HCT116 (cell line): ENCODE measurements at places on chromosomes 11 and 22.

GRCh38 chr11:44376423-44376822, 66.5 kb upstream of the ALX4 start:
- no peak for DNase-seq

GRCh38 chr11:21839796-21840195, 353.1 kb upstream of the ANO5 start:
- DNase-seq = no peak

DNA sequence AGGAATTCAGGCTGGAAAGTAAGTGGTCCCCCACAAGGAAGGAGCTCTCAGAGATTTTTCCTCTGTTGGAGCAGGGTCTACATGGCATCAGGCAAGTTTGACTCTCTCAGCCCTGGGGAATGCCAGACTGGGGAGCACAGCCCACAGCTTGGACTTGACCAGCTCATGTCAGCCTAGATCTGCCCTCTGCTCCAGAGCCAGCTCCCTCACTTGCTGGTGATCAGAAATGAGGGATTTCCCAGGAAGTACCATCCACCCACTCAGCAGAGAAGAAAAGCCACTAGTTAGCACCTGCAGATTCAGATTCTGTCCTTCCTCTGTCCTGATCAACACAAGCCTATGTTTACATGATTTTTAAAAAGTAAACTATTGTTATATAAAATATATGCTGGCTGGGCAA, 13.0 kb downstream of the TALDO1 start:
- no peak for DNase-seq

DNA sequence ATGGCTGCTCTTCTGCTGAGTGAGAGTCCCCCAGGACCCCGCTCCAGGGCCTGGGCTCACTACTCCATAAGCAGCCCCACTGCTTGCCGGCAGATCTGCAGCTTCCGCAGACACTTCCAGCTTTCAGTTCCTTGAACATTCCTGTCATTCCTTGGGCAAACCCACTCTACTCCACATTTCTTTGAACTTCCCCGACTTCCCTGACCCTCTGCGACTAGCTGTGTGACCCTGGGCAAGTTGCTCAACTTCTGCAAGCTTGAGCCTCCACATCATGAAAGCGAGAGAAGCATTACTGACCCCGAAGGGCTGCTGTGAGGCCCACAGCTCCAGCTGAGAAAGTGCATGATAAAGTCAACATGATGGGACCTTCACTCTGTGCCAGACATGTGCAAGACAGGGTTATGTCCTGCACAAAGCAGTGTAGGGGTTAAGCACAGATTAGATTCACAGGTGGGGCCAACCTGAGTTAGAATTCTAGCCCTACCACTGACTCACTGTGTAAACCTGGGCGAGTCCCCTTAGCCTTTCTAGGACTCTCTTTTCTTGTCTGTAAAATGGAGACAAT, 51.8 kb downstream of the THAP12 start:
- peak; percentile 3 for DNase-seq

DNA sequence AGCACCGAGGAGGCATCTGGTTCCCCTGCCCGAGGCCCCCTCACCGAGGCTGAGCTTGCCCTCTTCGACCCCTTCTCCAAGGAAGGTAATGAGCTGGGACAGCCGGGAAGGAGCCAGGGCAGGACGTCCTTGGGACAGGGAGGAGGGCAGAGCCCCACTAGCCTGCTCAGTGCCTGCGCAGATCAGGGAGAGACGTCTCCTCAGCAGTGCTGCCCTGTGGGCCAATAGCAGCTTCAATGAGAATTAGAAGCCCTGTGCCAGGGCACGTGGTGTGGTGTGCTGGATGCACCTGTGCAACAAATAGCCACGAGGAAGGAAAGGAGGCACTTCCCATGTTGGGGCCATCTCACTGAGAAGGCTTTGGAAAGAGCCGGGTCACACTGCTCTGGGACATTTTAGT, 5.4 kb upstream of the SAC3D1 start:
- DNase-seq = no peak

- DNase-seq = no peak
Measured at GRCh38 chr11:113506893-113507292, 31.7 kb upstream of the DRD2 start.

DNA sequence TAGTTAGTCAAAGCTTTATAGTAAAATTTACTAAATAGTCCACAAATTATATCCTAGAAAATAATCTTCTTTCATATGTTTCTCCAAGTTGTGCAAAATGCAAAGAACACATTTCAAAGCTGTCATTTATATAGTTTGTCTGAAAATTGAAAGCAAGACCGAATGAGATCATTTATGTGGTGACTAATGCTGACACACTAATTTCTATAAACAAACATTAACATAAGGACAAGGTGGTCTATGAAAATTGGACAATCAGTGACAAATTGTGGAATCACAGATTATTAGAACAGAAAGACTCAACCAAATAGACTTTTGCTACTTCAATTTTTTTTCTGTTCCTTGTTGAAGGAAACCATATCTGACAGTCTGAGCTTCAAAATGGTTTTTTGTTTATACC, 1056.1 kb downstream of the LRRC4C start:
- no peak for DNase-seq

DNA sequence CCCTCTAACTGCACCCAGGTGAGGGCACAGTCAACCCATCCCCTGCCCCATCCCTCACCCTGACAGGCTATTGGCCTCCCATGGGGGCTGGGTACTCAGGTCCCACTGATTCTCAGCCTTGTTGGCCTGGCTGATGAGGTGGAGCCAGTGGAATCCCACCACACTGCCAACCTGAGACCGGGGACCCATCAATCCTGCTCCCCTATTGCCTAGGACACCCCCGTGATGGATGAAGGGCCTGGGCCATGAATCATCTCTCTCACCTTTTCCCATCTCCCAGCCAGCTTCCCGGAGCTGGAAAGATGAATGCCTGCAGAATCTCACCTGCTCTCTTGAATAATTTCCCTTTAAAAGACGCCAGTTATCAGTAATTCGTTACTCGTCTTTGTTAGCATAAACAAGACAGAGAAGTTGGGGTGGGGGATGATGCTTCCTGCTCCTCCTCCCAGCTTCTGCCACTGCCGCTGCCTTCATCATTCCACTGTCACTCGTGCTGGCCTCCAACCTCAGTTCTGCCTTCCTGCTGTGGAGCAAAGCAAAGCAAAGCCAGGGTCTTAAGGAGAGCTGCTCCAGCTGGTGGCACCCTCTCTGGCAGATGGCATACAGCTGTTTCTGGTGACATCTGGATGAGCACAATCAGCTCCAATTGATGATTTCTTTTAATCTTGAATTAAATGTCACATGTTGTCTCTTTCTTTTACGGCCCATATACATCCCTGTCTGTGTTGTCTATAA, 204.0 kb upstream of the NECTIN1 start:
- no peak for DNase-seq

GRCh38 chr11:117621226-117621625, 175.8 kb downstream of the DSCAML1 start:
- DNase-seq = peak; percentile 8

DNA sequence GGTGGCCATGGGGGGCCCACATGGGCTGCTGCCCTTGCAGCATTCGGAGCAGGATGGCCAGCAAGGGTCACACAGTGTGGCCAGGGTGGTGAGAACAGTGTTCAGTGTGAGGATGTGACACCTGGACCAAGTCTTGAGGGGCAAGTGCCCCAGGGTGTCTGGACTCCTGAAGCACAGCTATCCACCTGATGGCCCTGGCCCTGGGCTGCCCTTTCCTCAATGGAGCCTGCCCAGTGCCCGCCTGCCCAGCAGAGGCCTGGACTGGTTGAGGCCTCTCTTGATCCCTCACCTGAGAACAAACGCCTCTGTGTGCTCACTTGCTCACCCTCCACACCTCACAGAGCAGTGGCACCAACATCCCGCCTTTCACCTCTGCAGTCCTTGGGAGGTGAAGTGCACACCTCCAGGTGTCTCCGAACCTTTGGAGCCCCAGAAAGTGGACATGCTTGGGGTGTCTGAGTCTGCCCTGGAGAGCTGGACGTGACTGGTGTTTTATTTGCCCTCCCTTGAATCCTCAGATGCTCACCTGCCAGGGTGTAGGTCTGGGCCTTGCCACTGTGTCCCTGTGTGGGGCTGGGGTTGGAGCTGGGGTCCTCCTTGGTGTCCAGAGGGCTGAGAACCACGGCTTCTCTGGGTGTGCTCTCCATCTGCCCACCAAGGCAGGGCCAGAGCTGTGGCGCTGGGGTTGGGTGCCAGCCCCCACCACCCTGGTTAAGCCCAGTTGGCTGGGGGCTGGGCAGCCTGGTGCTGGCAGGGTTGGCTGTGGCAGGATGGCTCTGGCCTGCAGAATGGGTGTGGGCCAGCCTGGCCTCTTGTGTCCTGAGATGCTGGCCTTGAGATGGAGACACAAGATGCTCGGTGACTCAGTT, 3.8 kb upstream of the MUC2 start:
- no peak for DNase-seq

- DNase-seq = no peak
Measured at GRCh38 chr22:34851918-34852662, 213.9 kb upstream of the ISX start.

- DNase-seq = no peak
Measured at GRCh38 chr11:61141601-61142028, 19.6 kb downstream of the VPS37C start.

DNA sequence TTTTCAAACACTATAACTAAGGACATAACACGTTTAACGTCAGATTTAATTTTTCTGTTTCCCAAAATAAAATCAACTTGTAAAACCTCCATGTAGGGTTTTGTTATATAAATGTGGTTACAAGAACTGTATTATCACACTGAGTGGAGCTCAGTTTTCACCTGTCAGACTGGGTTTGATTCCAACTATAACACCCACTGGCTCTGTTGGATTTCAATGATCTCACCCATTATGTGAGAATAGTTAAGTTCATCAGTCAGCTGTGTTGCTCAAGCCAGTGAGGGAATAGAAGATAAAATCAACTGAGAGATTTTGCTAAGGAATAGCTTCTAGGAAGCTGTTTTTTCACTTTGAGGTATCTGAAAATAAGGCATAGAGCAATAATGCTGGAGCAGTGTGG, 5.1 kb upstream of the OR52R1 start:
- DNase-seq = no peak

DNA sequence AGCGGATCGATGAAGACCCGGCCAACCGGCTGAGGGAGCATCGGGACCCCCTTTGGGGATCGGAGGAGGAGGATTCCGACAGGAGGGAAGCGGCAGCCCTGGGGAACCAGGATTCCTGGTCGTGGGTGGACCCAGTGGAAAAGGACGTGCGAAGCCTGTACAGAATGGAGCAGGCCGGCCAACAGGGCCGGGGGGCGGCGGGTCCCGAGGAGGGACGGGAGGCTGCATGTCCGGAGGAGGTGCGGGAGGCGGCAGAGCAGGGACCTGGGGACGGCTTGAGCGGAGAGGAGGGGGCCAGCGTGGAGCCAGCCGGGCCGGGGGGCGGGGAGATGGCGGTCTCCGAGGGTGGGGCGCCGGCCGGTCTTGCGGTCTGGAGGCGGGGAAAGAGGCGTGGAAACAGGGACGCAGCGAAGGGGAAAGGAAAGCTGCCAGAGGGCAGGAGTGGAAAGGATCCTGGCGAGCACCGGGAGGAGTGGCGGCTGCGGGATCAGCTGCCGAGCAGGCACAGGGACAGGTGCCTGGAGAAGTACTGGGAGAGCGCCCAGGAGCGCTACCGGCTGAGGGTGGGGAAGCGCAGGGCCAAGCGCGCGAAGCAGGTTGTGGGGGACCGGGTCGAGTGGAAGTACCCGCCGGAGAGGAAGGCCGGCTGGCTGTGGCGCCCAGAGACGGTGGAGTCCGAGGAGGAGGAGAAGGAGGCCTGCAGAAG, at the start of gene ANO5:
Gene ANO5, plus strand, starts transcription at position 444 of the 706 bp plus-strand sequence. CDS start 408 bp downstream, outside the sequence.
- DNase-seq = no peak

GRCh38 chr11:68948935-68949334, 31.9 kb downstream of the MRGPRD start:
- no peak for DNase-seq

- DNase-seq = no peak
Measured at GRCh38 chr22:46602025-46602424, 18.2 kb upstream of the GRAMD4 start.

DNA sequence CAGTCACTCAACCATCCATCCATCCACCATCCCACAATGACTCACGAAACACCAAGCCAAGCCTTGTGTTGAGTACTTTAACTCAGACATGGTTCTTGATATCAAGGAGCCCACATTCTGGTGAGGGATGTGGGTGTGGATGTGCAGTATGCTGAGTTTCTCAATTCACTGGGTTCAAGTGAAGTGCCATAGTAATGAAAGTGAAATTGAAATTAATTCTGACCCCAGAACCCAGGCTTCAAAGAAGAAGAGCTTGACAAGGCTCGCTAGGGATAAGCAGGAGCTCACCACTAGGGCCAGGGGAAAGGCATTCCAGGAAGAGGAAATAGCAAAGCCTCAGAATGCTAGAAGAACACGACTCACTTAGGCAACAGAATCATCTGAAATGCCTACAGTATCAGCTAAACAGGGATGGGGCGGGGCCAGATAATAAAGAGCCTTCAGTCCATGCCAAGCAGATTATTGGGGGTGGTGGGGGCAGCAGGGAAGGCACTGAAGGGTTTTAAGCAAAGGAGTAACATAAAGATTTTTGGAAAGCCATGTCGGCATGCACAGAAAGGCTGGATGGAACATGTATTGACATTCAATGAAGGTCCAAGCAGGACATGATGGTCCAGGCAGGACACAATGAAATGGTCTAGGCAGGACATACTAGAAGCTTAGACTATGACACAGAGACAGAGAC, 37.2 kb downstream of the RTL6 start:
- DNase-seq = no peak

DNA sequence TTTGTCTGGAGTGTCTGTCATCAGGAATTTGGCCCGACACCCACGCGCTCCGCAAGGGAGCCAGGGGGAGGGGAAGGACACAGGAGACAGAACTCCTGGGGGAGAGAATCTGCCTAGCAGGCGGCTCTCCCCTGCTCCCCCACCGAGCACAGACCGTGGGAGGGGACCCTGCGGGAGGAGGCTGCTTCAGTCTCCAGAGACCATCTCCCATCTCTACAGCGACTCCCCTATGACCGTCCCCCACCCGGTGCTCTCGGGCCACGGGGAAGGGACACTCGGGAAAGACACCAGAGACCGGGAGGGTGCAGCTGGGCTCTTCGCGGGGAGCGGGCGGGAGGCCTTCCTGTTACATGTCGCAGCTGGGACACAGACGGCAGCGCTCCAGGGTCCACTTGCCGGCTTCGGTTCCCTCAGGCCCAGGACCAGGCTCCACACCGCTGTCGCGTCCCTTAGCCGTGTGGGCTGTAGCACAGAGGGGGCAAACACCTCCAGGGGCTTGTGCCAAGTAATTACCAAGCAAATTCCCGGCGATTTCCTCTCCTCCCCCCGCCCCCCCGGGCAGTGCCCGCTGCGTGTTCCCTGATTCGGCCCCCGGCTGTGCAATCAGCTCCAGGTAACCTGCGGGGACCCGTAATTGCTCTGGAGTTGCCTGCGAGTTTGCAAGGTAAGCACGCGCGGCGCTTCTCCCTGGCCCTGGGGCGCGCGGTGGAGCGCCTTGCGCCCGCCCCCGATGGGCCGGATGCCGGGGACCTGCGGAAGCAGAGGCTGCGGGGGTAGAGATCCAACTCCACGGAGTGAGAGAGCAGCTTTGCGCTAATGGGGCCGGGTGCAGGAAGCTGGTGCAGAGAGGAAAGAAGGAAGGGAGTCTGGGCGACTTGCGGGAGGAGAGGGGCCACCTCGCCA, 155.1 kb upstream of the CADM1 start:
- DNase-seq = no peak

DNA sequence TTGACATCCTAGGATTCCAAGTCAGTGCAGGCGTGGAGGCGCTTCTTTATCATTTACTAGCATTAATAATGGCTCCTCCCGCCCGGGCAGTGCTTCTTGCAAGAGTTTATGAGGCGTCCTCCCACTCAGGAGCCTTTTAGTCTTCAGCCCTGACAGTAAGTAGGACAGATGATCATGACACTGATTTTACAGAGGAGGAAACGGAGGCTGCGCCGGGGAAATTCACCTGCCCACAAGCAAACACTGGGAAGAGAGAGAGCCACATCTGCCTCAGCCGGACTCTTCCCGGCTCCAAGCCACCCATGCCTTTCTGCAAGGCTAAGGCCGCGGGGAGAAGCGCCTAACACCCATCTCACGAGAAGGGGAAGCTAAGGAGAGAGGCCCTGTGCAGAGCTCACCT, 35.9 kb downstream of the KIAA0930 start:
- DNase-seq = no peak
